ENCODE measurements at places on chromosomes 7 and 10.

DNA sequence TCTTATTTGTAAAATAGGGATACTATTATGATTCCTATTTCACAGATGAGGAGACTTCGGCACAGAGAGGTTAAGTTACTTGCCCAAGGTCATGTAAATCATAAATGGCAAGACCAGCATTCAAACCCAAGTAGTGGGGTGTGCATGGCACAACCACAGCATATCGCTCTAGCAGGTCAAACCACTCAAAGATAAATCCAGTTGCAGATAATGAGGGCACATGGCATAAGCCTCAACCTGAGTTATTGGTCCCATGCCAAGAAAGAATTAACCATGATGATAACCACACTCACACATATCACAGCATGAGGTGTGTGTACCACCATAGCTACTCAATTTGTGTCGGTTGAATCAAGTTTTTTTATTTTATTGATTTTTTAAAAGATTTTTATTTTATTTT, 180.5 kb downstream of the CREB5 start:
- no peak for DNase-seq

DNA sequence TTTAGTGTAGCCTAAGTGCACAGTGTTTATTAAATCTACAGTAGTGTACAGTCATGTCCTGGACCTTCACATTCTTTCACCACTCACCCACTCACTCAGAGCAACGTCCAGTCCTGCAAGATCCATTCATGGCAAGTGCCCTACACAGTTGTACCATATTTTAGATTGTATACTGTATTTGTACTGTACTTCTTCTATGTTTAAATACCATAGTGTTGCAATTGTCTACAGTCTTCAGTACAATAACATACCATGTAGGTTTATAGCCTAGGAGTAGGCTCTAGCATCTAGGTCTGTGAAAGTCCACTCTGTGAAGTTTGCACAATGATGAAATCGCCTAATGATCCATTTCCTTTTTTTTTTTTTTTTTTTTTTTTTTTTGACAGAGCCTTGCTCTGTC, 12.0 kb downstream of the EEPD1 start:
- no peak for DNase-seq

DNA sequence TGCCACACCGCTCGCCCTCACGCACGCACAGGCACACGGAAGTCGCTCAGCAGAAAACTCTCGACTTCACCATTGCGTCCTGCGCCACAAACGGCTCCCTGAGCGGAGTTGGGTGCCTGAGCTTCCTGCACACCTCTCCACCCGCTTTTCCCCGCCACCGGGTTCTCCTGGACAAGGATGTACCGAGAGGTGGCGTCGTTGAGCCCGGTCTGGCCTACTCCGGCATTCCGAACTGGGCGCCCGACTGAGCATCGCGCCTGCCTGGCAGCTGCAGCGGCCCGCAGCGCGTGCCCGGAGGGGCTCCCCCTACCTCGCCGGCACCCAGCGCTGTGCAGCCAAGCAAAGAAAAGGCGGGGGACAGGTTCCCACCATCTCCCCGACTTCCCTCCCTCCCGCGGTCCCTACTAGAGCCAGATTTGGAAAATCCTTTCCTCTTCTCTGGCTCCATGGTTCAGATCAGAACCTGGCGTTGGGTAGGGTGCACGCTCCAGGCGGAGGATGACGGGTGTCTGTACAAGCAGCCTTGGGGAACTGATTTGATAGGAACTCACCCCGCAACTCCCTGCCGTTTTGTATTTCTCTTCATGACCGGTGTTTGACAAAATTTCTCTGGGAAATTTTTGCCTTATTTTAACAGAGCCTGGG, 1.7 kb downstream of the SORCS3 start:
- DNase-seq, result no peak

GRCh38 chr10:92886334-92886961, 38.1 kb downstream of the EXOC6 start:
- no peak for DNase-seq

DNA sequence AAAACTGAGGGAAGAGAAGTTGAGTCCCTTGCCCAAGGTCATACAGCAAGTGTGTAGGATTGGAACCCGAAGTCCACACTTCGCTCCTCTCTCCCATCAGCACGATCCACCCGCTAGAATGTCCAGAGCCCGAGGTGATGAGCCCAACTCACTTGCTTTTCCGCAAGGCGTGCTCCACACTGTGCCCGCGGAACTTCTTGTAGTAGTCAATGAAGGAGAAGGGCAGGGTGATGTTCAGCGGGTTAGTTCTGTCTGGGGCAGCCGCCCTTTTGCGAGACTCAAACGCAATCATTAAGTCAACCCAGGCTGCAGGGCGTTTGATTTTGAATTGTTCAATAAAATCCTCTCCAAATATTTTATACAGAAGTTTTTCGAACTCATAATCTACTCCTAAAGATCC, 58.6 kb downstream of the PNLIPRP2 start:
- no peak for DNase-seq

DNA sequence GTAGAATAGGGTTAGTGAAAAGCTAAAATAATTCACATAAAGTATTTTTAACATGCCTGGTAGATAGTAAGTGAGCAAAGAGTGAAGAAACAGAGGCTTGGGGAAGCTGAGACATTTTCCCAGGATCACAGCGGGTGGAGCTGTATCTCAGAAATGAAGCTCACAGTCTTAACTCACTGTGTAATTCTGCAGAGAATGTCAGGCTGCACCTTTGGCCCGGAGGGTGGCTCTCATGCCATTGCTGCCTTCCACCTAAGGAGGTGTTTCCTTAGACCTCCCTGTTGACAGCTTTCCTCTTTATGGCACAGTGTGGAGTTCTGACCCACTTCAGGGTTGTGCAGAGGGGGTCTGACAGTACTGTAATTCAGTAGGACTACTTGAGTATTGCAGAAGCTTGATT, 2.9 kb upstream of the GTPBP4 start:
- DNase-seq, result no peak

DNA sequence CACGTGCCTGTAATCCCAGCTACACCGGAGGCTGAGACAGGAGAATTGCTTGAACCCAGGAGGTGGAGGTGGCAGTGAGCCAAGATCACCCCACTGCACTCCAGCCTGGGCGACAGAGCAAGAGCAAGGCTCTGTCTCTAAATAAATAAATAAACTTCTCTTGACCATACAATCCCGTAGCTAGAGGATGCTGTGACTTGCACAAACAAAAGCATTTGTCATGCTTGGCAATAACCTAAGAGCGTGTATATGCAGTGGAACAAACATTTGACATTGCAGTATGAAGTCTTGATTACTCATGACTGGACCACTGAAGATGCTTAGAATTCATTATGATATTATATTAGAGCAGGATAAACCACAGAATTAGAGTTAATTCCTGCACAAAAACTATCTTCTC, 1.4 kb upstream of the C7orf57 start:
- DNase-seq, result no peak

DNA sequence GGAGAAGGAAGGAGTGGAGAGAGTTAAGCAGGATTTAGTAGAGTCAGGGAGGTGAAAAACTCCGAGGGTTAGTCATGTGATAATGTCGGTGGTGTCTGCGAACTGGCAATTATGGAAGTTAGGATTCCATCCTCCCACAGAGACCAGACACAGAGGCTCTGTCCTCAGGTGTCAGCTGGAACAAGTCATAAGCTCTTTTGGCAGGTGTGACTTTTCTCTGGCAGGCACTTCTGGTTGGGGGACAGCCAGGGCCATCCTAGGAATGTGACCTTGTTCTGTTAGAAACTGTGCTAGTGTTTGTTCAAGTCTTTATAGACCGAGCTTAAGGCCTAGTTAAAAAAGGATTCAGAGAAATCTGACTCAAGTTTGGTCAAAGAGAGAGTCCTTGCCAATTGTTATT, 371.0 kb downstream of the DPP6 start:
- no peak for DNase-seq

- no peak for DNase-seq
These were observed 66.8 kb downstream of the PCGF5 start for GRCh38 chr10:91287276-91287675.

- no peak for DNase-seq
These were observed 29.7 kb downstream of the PARP12 start for GRCh38 chr7:140033036-140033435.

DNA sequence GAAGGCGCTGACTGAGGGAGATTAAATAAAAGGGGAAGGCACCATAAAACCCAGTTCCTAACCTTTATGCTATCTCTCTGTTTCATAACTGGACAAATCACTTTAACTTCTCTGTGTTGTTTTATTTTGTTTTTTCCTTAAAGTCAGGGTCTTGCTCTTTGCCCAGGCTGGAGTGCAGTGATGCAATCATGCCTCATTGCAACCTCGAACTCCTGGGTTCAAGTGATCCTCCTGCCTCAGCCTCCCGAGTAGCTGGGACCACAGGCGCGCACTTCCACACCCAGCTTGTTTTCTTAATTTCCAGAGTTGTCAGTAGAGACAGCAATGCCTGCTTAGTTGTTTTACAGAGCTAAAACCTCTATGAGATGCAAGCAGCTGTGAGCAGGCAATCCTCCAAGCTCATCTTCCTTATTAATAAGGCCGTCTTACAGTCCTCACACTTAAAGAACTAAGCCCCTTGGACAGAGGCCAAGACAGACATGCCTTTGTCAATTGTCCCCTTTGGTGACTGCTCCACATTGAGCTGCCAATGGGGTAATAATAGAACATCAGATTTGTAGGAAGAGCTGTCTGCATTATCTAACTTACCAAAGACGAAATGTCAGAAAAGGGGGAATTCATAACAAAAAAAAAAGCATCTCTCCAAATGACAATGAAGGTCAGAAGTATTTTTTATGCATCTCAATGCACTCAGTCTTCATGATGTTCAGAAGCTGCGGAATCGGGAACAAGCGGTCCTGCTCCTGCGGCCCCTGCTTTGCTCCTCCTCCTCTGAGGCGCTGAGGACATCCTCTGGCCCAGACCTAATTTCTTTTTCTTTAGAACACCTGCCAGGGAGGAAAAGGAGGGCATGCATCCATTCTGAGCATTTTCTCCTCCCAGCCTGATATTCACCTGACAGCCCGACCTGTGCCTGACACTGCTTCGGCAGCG, 62.7 kb upstream of the RNF32 start:
- DNase-seq, result no peak

DNA sequence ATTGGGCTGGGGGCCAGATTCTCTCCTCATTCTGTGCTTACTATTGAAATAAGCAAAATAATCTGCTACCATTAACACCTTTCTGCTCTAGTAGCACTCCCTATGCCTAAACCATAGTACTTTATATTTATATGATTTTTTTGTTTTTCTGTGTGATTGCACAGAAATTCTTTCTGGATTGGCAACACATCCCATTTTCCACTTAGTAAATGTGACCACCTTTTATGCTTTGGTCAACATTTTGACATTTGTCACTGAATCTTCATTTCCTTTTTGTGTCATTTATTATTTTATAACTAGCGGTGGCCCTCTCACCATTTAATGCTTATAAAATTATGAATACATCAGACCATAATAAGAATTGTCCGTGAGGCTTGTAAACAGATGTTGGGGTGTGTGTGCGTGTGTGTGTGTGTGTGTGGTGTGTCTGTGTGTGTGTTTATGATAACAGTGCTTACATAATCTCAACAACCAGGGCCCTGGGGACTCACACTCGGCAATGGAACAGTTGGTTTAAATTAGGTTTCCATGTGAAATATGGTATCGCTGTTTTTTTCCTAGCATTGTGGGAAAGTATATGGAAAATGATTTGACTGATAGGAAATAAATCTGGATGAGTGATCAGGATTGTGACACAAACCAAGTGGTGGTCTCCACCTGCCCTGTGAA, 138.9 kb downstream of the NOC3L start:
- DNase-seq, result no peak

All from activated CD4-positive, alpha-beta T cell treated with anti-CD3 and anti-CD28 coated beads, Interleukin-2, amount 50 U/mL, for 24 hours (primary cell).